ENCODE measurements at places on chromosomes 6 and 20. TPM values are rescaled to one million over a fixed set of nuclear protein-coding genes. Genes with fewer than 3 reads are reported as not detected.

DNA sequence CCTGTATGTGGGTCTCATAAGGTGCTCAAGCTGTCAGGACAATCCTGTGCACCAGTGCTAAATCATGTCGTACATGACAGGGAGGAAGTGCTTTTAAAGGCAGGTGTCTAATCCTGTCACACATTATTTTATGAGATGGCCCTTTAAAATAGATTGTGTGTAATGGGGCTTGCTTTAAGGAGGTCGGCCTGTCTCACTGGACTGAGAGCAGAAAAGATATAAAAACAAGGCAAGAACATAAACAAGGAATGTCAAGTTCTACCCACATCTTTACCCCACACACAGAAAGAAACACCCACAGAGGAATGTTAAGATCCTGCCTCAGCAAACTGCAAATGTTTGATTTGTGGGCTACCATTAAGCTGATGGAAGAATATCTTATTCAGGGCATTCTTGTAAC is 279.0 kb downstream of the FOXA2 start:
- no peak for DNase-seq

DNA sequence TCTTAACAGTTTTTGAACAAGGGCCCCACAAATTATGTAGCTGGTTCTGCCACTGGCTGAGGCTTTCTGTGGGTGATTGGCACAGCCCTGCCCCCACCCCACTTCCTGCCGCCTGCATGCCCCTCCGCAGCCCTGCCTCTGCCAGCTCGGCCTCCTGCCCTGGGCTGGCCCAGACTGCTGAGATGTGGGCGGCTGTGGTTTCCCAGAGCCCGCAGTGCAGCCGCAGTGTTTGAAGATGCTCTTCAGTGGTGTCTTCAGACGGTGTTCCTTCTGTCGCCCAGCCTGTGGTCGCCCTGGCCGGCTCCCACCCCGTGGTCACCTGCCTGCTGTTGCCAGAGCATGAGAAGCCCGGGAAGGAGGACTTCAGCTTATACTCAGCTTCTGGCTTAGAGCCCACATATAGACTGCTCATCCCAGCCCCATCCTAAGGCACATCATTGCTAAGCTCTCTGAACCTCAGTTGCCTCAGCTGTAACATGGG is 154.3 kb downstream of the VEGFA start:
- DNase-seq: no peak

DNA sequence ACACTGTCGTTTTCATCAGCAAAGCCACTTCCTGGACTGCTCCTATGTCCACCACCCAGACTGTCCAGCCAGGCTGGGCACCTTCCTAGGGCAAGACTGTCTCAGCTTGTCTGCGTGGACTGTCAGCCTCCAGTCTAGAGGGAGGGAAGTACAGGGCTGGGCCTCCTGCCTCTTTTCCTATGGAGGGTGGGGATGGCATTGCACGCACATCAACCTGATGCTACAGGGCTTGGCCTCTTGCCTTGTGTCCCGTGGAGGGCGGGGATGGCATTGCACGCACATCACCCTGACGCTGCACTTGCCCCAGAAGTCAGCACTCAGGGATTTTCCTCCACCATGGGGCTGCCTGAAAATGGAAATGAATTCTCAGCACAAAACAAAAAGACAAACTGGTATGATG is 304.2 kb upstream of the CDH4 start:
- DNase-seq: no peak

GRCh38 chr20:740162-740561 is 28.1 kb downstream of the SLC52A3 start:
- DNase-seq: no peak

BRPF3 gene
- 28.5 TPM for total RNA-seq

ADTRP gene
- total RNA-seq: 1.3 TPM
